ENCODE measurements at places on chromosomes 11 and 22. TPM values are rescaled to one million over a fixed set of nuclear protein-coding genes. Genes with fewer than 3 reads are reported as not detected.

The SAA1 gene
- not detected for total RNA-seq

The CTR9 gene
- total RNA-seq, result 25.4 TPM

The WNT11 gene
- 1.1 TPM for total RNA-seq

The PYGM gene
- total RNA-seq, result 0.37 TPM

The ARHGAP20 gene
- total RNA-seq, result 6.2 TPM
